ENCODE measurements at places on chromosomes 5 and 9. TPM values are rescaled to one million over a fixed set of nuclear protein-coding genes. Genes with fewer than 3 reads are reported as not detected.

The SHISAL2B gene
- 8.6 TPM for total RNA-seq

The ANKRD34B gene
- 6.3 TPM for total RNA-seq

The MSX2 gene
- total RNA-seq: 0.38 TPM

The ADRA1B gene
- not detected for total RNA-seq

The EIF4E1B gene
- total RNA-seq: 0.63 TPM

- DNase-seq: no peak
Observed at GRCh38 chr5:3954633-3955032, 359.0 kb downstream of the IRX1 start.

GRCh38 chr9:32742296-32742695 lies 41.0 kb upstream of the TMEM215 start:
- no peak for DNase-seq

DNA sequence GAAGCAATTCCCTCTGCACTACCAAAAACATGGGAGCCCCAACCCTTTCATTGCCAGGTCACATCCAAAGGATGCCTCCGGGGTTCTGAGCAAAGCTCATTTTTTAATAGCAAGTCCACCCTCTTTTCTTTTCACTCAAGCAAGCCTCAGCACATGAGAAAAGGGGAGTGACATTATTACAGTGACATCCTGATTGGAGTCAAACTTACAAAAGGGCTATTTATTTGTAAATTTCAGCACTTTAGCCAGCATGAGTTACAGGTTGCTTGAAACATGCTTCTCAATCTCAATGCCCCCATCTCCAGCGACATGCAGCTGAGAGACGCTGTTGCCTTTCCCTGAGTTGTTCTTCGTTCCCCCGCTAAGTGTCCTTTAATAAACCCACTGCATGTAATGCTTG lies 238.4 kb upstream of the PANK3 start:
- no peak for DNase-seq

- no peak for DNase-seq
Observed at GRCh38 chr9:127106466-127106855, 16.0 kb downstream of the ANGPTL2 start.

- no peak for DNase-seq
Observed at GRCh38 chr5:148809781-148810524, 16.5 kb upstream of the ADRB2 start.

GRCh38 chr9:109313351-109313750 lies 7.5 kb downstream of the EPB41L4B start:
- no peak for DNase-seq

DNA sequence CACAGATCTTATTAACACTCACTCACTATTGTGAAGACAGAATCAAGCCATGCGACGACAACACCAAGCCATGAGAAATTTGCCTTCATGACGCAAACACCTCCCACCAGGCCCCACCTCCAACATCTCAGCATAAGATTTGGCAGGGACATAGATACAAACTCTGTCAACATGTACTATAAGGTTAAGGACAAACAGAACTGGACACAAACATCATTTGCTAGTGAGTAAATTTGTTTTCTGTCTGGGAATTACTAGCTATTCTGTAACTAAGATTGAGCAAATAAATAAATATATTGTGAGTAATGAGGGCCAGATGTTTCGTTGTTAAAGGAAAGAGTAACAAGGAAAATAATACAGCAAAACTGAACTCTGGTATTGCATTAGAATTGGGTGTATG lies 15.7 kb upstream of the KCNN2 start:
- no peak for DNase-seq

GRCh38 chr5:68369457-68370125 lies 154.0 kb downstream of the PIK3R1 start:
- DNase-seq: no peak

Measured in H1 (cell line).